T-cell (primary cell): ENCODE measurements at places on chromosomes 12 and 14. TPM values are rescaled to one million over a fixed set of nuclear protein-coding genes. Genes with fewer than 3 reads are reported as not detected.
A peak's percentile ranks its signal among the peaks of the same experiment; 100 is the strongest.

DNA sequence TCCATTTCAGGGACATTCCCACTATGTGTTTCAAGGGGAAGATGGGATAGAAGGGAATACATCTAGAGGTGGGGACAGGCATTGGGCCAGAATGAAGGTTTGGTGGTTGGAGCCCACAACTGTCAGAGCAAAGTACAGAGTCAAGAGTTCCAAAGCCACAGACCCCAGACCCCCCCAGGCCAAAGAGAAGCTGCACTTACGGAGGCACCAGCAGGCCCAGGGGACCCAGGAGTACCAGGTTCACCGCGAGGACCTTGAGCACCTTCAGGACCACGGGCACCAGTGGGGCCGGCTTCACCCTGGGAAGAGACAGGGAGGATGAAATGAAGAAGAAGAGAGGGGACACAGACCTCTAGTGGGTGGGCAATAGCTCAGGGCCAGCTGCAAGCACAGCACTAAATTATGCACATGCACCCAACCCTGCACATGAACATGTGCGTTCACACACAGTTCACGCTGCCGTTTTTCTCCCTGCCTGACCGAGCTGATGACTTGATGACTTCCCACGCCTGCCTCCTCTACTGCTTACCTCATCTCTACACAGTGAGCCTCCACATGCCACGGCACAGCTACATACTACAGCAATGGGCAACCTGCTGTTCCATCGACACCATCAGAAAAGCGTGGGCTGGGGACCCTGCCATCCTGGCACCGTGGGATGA, 16.7 kb downstream of the COL2A1 start:
- no peak for DNase-seq

- DNase-seq, result no peak
Measured at GRCh38 chr12:97168804-97169203, 261.7 kb downstream of the NEDD1 start.

The ZFHX2 gene
- 0.44 TPM for total RNA-seq

The GPR132 gene
- 49.7 TPM for total RNA-seq

GRCh38 chr12:104569346-104570173, 112.8 kb downstream of the CHST11 start:
- DNase-seq, result peak; percentile 80

The TDRD9 gene
- 0.51 TPM for total RNA-seq

DNA sequence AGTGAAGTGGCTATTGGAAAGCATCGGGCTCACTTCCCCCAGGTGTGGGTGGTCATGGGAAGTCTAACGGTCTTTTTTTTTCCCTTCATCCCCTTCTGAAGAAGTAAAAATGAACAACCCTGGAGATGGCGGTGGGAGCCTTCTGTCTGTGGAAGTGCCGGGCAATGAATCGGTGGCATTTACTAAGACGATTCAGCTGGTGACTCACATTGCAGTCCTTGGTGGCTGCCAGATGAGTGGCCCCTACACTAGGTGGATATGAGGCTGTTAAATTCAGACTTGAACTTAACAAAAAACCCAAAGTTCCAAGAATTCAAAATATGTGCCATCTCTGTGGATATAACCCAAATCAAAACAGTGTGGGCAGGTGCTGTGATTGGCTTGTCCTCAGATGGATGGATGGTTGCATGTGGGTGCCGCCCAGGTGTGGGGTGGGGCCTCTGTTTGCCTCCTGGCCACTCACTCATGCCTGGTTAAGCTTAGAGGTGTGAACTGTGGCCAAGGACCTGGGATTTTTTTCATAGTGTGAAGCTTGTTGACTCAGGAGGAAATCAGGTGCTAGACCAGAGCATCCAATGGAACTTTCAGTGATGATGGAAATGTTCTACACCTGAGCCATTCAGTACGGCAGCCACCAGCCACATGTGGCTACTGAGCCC, 176.7 kb upstream of the NOS1 start:
- no peak for DNase-seq

DNA sequence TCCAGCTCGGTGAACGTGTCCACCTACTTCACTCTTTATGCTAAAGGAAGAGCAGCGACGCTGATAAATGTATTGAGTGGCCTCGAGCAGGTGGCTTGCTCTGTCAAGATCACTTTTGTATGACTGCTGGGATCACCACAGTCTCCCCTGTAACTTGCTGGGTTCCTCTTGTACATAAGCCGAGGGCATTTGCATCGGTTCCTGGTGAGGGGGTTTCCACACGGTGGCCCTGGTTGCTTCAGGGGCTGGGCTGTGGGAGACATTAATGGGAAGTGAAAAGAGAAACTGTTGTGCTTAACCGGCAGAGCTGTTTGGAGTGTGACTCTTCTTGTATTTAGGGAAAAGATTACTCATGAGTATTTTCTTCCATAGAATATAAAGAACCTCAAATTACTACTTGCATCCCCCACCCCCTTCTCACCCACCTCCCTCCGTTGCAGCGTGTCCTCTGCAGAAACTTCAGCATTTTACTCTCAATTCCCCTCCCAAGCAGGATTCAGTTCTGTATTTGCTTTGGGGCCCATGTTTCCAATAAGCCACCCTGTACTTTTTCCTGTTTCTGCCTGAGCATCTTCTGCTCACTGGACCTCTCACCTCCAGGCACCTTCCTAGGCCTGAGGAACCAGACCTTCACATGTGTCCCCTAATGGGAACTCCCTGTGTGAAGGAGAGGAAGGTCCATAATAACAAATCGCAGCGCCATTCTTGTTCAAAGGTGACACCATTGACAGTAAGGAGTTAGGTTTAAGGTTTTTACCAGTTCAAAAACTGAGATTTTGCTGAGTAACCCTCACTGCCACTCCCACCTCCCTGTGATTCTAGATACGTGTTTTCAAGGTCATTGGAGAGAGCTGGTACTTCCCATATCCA, 187.0 kb downstream of the ETV6 start:
- DNase-seq, result peak; percentile 20

DNA sequence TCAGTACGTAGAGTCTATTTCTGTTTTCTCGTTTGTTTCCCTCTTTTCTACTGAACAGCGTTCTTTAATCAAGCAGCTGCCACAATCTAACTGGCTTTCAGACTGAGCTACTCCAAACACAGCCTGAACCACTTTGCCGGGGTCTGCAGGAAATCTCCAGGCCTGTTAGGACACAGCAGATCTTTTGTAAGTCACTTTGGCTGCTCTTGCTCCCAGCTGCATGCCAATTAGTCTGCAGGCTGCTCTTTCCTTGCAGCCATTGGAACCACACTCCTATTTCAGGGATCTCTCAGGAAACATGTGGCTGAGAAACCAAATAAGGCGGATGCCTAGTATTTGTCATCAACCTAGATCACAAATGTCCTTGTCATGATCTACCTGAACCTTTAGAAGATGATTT, 73.6 kb downstream of the TMTC1 start:
- DNase-seq, result no peak

DNA sequence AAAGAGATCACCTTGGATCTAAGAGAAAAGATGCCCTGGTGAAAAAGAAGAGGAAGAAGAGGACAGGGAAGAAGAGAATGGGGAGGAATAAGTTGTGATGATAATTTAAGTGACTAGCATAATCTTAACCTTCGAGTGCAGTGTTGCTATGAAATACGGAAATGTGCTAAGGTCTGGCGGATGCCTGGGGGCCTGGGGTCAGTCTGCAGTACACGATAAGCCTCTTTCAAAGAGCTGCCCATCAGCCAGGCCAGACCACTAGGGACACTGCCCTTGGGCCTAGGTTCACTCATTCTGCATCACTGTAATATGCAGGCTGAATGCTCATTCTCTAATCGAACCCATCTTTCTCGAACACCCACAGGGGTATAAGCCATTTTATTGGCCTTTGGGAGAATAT, 83.4 kb downstream of the PLEKHG3 start:
- DNase-seq, result no peak

- no peak for DNase-seq
Measured at GRCh38 chr14:64388533-64389285, 556 bp downstream of the MTHFD1 start.

The KRT7 gene
- total RNA-seq, result not detected

DNA sequence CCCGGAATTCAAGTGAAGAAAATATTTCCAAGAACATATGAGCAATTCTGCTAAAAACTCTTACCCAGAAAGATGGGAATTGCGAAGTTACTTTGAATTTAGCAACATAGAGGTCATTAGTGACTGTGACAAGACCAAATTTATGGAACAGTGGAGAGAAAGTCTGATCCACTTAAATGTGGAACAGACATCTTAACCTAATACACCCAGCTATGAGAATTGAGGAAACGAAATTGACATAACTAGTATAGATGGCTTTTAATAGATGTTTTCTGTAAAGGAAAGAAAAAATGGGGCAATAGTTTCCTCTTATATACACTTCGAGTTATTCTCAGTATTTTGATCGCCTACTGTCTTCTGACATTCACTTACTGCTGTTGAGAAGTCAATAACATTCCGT, 4.6 kb downstream of the OVCH1 start:
- no peak for DNase-seq

DNA sequence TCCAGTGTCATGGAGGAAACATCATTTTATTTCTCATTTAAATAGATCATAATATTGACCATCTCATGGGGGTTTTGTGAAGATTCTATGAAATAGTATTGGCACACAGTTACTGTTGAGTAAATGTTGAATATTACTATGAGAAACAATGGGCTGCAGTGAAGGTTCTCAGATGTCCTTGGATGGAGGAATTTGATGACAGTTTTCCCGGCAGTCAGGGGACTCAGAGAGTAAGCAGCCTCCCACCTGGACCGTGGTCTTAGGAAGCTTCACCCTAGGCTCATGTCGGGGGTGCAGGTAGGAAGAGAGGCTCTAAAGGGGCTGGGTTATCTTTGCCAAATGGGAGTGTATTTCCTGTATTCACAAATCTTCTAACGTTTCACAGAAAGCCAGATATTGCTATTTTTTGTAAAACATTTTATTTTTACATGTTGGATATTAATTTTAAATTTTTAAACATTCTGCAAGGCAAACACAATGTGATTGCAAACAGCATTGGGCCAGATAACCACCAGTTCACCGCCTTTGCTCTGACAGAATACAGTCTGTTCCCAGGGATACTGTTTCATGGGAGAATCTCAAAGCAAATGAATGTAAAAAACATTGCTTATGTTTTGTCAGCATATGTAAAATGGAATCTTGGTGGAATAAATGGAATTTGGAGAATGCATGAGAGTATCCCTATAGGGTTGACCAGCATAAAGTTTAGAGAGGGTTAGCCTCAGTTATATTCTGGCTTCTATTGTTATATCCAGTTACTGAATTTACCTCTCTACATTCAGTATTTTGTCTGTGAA, 380.8 kb upstream of the TMEM132C start:
- DNase-seq, result no peak

DNA sequence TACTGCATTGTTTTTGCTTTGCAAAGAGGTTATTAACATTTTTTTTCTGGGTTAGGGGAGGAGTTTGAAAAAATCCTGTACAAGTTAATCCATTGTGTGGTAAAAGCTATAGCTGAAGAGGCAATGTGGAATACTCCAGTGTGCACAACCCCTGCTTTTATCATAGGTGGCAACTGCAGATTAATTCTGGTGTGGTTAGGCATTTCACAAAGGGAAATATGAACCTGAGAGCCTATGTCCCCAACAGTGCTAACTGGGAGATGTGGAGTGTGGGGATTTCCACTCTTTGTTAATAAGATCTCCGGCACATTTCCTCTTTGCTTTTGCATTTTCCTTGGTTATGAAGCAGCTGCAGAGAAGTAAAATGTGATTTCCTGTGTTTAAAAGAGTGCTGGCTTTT, 33.6 kb downstream of the PRORP start:
- DNase-seq, result no peak

GRCh38 chr12:28527631-28528249, 337.5 kb downstream of the CCDC91 start:
- no peak for DNase-seq

GRCh38 chr14:89507926-89508460, 91.0 kb upstream of the FOXN3 start:
- no peak for DNase-seq

DNA sequence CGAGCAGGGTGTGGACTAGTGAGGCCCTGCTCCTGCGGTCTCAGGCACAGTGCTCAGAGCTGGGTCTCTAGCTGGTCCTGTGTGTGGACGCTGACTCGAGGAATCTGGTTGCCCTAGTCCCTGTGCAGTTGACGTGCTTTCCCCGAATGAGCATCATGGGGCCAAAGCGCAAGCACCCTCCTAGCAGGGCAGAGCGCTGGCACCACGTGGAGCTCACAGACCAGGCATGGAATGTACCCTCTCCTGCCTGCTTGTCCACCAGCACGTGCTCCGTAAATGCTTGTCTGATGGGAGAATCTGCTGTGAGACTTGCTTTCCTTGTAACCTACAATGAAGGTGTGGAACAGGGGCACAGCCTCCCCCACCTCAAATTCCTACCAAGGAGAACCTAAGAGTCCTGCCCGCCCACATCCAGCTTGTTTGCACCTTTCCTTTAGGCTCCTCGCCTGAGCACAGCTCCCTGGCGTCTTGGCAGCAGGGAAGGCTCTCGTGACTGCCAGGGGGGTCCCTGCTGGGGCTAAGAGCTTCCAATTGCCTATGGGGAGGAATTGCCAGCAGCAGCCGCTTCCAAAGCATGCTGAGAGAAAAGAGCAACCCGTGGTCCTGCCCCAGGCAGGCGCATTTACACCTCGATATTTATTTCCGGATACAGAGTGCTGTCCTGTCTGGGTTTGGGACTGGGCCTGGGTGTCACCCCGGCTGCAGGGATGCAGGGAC, 125.0 kb downstream of the PIWIL1 start:
- no peak for DNase-seq

DNA sequence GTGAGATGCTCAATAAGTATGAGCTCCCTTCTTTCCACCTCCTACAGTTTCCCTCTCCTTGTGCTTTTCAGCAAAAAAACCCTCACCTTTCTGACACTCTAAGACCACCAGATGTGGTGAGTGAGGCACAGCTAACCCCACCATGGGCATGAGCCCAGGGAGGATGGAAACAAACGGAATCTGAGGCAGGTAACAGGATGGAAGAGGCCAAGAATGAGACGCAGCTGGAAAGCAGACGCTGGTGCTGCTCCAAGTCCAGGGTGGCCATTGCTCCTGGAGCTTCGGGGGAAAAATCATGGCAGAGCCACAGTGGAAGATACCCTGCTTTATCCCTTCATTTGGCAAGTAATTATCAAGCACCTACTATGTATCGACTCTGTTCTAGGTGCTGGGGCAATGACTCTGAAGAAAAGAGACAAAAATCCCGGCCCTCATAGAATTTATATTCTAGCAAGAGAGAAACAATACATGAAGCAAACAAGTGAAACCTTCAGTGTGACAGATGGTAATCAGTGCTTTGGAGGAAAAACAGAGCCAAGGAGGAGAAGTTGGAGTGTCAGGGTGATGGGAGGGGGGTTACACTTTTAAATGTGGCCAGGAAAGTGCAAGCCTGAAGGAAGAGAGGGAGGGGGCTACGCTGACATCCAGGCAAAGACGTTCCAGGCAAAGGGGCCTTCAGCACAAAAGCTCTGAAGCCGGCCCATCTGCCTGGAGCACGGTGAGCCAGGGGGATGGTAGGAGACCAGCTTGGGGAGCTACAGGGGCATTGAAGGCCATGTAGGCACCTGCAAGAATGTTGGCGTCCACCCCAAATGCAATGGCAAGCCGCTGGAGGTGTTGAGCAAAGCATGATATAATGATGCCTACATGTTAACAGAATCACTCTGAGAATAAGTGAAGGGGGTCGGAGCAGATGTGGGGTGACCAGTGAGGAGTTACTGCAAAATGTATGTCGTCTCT, 154.2 kb downstream of the DPF3 start:
- no peak for DNase-seq
